ENCODE measurements at places on chromosomes 5 and 9.
A peak's percentile ranks its signal among the peaks of the same experiment; 100 is the strongest.

DNA sequence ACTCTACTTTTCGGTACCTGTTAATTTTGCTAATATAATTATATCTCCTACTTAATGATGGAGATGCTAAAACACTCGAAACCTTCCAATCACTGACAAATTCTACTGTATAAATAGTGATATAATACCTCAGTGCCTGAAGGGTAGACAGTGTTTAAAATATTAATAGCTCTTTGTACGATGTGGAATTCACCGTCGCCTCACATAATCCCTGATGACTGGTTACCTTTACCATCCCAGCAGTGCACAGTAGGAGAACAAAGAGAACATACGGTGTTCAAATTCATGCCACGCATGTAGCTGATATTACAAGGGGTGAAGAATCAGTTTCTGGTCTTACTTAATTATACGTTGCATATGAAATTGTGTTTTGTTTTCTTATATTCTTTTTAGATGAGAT, 506.7 kb downstream of the CTNND2 start:
- DNase-seq, result no peak

DNA sequence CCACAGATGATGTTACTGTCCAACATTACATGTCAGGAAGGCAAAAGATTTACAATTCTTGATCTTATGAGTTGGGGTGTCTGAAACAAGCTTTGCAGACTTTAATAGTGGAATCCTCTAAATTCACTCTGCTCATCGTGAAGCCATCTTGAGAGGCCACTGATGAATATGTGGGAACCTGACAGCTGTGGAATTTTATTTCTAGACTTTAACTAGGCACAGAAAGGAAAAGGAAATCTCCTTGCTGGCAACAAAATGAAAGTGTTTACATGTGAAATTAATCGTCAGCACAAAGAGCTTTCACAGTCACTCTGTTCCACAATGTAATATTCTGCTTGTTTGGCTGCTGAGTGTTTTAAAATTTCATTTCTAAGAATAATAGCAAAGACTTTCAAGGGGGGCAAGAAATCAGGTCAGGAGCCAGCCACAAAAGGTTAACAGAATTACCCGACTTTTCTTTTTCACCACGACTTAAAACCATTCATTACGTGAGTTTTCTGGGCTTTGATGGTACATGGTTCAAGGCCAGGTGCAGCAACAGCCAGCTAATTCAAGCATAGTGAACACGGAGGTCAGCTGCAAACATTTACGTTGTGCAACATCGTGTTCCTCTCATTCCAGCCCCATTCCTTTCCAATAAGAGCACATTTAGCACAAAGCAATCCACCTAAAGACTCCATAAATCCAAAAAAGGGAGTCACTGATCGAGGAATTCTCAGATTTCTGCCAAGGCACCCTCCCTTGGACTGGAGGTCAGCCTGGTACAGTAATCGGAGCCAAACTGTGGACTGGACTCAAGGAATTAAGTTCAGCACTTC, 14.6 kb downstream of the NREP start:
- DNase-seq, result no peak

- no peak for DNase-seq
Measured at GRCh38 chr9:105697871-105698270, 3.5 kb downstream of the TMEM38B start.

DNA sequence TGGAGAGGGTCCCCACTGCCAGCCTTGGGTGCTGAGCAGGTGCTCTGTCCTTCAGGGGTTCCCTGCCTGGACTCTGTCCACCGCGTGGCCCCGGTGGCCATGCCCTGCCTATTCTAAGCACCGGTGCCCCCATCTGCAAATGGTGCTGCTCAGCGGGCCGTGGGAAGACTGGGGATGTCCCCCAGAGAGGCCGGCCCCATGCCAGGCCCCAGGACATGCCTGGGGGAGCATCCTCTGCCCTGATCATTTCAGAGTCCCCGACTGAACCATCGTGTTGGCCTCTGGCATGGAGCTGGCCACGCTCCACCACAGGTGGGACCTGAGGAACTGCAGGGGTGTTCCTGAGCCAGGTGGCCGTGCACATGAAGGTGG, 64.7 kb downstream of the RXRA start:
- no peak for DNase-seq

DNA sequence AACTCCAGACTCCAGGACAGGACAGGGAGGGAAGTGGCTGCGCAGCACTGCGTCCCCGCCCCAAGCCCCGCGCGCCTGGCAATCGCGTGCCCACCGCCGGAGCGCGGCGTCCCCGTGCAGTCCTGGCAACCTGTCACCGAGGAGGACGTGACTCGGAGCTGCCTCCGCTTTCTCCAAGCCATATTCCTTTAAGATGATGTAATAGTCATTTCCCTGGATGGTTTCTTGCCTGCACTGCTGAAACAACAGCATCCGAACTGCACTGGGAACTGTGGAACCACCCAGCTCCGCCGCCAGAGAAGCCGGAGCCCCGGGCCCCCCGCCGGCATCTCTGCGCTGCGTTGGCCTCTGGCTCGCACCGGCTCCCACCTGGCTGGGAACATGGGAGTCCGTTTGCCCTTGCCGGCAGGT, 34.5 kb downstream of the KCTD16 start:
- peak; percentile 30 for DNase-seq

- DNase-seq, result no peak
Measured at GRCh38 chr9:129472651-129473102, 148.2 kb downstream of the C9orf50 start.

DNA sequence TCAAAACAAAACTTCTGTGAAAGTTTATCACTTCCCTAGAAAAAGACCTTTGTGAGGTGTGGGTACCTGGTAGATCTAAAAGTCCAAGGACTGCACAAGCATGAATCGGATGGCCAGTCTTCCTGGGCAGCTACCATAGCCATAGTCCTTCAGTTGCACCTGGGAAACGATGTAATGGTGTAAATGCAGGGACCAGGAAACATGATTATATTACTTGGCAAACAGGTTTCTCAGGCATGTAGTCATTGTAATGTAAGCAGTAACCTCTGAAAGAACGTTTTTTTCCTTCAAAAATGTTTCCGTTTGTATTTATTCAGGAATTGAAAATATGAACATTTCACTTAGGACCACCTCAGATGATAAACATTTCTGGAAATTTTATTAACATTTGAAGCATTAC, 433.4 kb downstream of the DTWD2 start:
- DNase-seq, result no peak

DNA sequence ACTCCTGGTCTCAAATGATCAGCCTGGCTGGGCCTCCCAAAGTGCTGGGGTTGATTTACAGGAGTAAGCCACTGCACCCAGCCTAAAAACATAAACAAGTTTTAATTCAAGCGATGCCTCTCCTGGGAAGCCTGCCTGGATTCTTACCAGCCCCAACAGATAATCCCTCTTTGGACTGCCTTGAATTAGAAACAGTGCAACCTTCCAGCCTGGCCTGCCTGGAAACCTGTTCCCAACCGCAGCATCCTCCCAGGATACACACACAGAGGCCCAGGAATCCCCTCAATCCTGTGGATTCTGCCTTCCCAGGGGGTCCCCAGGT, 19.2 kb downstream of the PTGES start:
- no peak for DNase-seq

GRCh38 chr5:124511791-124512190, 234.6 kb downstream of the ZNF608 start:
- DNase-seq, result no peak

DNA sequence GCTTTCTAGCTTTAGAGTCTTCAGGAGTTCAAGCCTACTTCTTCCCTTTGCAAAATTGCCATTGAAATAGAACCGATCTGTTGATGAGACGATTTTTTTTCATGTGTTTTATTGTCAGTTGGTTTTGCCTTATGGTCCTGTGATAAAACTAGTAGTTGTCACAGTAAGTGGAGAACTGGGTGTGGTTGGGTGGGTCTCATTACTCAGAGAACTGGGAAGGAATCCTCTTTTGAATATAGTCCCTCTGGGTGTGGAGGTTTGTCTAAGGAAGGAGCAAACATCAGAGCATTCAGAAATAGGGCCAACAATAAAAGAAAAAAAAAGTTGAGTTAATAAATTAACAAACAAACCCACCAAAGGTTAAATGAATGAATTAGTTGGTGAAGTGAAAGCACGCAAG, 69.0 kb downstream of the ALDH1A1 start:
- no peak for DNase-seq

- DNase-seq, result no peak
Measured at GRCh38 chr5:136781464-136781863, 416.1 kb upstream of the TRPC7 start.

GRCh38 chr9:108049671-108050494, 560.3 kb upstream of the KLF4 start:
- no peak for DNase-seq

- DNase-seq, result no peak
Measured at GRCh38 chr9:13395156-13395555, 115.7 kb upstream of the MPDZ start.
